Activated CD4-positive, alpha-beta T cell treated with anti-CD3 and anti-CD28 coated beads, Interleukin-2, Interleukin-6, amounts not matched to agents 100 ng/mL and 50 ng/mL, durations not matched to agents 16 hours and 8 hours (primary cell): ENCODE measurements at places on chromosomes 4 and X.

DNA sequence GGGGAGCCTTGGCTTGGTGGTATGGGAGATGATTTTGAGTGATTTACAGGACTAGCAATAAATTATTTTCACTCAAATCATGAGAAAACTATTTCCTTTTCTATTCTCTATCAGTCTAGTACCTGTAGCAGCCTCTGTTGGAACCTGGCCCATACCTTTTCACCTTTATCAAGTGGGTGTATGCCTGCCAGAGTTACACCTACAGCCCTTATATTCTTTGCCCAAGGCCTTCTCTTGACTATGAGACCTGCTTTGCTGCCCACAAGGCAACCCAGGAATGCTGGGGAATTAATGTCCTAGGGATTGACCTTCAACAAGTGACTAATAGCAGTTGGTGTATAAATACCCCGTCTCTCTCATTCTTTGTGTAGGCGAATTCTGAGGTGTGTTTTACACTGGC lies 20.0 kb upstream of the LEF1 start:
- no peak for DNase-seq

DNA sequence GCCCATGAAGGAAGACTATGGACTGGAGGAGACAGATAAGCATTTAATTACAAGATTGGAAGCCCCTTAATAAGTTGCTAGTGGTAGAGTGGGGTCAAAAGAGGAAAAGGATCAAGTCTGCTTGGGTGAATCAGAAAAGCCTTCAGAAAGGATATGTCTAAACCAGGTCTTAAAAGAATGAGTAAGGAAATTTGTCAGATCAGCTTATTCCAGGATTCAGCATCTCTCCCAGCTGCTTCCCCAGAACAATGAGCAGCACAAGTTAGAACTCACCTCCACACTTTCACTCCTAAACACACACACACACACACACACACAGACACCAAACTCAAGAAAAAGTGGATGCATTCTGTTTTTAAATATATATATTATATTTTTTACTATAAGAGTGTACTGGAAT lies 166.5 kb downstream of the CPEB2 start:
- DNase-seq: no peak

GRCh38 chr4:80926891-80927290 lies 103.6 kb upstream of the BMP3 start:
- DNase-seq: no peak

GRCh38 chrX:72666451-72666850 lies 47.7 kb downstream of the PHKA1 start:
- DNase-seq: no peak

DNA sequence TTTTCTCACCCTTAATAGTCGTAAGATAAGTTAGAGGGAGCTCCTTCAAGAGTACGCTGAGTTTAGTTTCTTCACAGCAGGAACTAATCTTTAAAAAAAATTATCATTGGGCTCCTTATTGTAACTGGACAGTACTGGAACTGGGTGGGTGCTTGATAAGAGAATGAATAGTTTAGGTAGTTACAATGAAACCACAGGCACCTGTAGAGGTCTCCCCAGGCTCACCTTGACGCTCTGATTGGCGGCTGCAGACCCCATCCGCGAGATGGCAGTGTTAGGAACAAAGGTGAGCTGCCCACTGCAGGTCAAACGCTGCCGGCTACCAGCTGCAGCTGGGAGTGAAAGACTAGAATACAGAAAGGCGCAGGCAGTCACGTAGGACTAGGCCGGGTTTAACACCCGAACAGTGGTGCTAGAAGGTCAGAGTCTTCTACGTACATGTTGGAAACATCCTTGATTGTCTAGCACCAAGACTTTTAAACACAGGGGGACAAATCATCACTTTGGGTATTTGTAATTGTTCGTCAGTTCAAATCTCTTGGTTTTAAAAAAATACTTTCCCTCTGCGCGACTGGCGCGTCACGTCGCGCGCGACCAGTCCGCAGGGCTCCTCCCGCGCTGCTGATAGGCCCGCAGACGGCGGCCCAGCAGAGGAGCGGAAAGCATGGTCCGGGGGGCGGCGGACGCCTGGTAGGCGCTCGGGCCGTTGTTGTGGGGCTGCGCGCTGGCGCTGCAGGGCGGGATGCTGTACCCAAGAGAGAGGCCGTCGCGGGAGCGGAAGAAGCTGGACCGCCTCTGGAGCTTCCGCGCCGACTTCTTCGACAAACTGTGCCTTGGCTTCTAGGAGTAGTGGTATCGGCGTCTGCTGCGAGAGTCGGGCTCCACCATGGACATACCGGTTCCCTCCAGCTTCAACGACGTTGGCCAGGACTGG lies 45.6 kb downstream of the SMARCA5 start:
- DNase-seq: peak; percentile 65

DNA sequence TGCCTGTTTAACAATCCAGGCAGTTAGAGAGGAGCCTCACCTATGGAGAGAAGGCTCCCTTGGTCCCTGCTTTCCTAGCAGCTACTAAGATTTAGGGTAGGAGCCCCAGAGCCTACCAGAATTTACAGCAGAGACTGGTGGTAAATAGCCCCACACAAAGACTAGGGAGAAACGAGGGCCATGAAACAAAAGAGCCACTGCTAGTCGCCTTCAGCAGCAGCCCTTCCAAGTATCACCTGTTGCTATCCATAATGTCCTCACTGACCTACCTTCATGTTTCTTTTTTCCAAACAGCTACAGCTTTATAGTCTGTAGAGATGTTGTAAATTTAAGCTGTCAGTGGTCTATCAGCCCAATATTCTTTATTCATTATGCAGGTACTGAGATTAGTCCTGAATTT lies 25.3 kb downstream of the ARHGEF6 start:
- no peak for DNase-seq

GRCh38 chr4:14874990-14875389 lies 127.3 kb upstream of the CPEB2 start:
- DNase-seq: peak; percentile 14

DNA sequence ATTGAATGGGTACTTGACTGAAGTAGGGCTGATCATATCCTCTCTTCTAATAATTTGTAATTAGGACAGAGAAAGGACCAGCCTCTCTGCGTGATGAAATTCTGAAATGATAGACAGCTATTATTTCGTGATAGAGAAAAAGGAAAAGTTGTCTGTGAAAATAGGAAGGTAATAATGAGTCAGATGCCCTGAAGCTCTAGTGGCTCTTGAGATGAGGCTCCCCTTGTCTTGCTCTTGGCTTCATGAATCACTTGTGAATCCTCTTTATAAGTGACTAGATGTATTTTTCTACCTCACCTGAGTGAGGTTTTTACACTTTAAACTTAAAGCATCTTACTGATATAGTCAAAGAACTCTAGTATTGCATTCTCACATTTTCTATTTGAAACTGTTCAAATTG lies 888.9 kb downstream of the PCDH18 start:
- DNase-seq: no peak

DNA sequence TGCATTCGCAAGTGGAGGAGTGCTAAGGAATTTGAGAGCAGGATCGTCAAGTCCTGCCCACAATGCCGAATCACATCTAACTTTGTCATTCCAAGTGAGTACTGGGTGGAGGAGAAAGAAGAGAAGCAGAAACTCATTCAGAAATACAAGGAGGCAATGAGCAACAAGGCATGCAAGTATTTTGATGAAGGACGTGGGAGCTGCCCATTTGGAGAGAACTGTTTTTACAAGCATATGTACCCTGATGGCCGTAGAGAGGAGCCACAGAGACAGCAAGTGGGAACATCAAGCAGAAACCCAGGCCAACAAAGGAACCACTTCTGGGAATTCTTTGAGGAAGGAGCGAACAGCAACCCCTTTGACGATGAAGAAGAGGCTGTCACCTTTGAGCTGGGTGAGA lies 100.2 kb upstream of the MED14 start:
- no peak for DNase-seq

- DNase-seq: no peak
Measured at GRCh38 chrX:5236749-5237148, 991.9 kb downstream of the NLGN4X start.

GRCh38 chr4:99642725-99643489 lies 14.7 kb downstream of the C4orf54 start:
- no peak for DNase-seq

DNA sequence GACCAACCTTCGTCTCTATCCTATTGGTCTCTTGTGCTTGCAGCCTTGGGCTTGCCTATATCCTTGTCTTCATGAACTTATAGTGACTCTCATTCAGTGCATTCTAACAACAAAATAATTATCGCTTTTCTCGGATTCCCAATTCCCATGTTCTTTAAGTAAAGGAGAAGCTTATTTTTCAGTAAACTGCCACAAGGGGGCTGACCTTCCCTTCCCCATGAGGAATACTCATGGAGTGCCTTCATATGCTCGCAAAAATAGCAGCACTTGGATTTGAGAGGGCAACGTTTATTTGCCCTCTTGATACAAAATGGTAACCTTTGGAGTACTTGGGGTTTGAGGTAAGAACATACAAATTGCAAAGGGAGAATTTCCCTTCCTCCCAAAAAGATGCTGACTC lies 183.2 kb upstream of the TENT5D start:
- no peak for DNase-seq

DNA sequence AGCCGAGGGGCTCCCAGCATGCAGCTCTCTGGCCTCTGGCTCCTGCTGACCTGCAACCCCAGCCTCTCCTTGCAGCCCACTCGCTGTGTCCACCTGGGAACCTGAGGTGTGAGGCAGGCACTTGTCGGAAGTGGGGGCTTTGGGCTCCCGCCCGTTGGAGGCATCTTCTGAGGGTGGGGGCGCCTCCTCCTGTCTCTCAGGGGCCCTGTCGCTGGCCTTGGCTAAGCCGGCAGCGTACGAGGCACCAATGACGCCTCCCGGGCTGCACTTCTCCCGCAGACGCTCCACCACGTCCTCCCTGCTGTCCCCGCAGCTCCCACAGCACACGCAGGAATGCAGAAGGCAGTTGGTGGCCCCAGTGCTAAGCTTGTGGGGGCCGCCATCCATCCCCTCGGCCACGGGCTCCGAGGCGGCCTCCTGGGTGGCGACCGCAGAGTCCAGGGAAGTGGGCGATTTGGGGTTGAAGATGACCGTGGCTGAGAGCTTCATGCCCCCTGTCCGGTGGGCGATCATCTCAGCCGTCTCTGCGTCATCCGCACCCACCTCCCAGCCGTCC lies 42.5 kb upstream of the MXD4 start:
- DNase-seq: no peak

- DNase-seq: no peak
Measured at GRCh38 chrX:724256-724655, 93.7 kb downstream of the SHOX start.

DNA sequence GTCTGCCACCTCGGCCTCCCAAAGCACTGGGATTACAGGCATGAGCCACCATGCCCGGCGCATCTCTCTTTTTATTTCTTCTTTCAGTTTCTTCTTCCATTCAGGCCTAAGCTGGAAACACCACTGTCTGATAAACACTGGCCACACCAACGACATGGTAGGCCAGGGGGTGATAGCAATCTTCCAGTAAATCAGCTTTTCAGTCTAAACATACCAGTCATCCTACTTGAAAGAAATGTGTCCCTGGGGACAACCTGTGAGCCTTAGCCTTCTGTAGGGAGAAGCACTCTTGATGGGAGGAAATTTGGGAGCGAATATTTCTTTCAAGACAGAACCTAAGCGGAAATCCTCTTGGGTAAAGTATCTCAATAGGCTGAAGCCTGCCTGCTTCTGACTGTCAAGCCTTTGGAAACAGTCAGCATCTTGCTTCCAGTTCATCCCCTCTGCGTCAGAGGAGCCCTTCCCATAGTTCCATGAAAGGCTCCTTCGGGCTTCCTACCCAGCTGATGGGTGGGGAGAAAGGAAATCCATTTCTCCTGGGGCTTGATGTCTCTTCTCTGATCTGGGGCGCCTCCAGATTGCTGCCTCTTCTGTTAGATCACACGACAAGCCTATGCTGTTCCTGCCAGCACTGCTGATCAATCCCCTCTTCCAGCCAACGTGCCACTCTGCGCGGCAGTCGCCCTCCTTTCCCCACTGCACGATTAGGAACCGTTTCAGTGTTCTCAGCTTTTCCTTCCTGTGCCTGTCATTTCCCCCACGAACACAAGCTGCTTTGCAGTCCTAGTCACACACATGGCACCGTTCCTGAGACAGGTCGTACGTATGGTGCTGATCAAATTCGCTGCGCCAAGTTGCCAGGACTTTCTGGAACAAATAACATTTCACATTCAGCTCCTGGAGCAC lies 49.5 kb upstream of the CBR4 start:
- DNase-seq: no peak

DNA sequence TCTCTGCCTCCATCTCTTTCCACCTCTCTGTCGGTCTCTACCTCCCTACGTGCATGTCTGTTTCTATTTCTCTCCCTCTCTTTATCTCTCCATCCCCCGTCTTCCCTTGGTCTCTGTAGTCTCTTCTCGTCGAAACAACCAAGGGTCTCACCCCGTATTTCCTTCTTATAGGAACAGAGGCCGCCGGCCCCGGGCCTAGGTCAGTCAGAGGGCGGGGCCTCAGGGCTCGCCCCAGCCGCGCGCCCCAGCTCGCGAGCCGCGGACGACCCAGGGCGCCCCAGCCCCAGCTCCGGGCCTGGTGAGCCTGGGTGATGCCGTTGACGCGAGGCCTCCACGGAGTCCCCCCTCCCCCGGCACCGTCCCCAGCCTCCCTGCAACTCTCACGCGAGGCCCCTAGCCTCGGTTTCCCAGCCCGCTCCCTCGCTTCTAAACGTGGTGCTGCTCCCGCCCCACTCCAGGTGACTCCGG lies 6.6 kb downstream of the TIMM17B start:
- peak; percentile 18 for DNase-seq

DNA sequence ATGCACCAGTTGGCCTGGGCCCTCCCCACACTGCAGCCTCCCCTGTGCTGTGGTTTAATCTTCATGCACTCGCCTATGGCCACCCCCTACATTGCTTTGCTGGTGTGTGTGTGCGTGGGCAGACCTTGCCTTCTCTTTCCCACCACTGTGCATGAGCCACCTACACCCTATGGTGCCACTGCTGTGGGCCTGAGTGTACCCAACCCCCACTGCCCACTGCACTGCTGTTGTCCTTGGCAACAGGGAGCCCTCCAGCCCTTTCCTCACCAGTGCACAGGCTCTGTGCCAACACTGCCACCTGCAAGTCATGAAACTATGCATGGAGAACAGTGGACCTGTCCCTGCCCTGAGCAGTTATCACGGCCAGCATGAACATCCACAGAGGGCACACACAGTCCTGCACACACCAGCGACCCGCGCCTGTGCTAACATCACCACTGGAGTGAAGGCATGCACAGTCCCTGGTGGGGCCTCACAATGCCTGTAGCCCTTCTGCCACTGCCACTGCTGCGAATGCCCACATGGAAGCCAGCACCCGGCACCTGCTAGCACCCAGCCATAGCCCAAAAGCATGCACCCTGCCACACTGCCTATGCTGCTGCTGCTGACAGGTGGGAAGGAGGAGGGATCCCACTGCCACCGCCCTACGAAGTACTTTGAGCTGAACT lies 237.8 kb upstream of the ARSJ start:
- DNase-seq: no peak

- DNase-seq: no peak
Measured at GRCh38 chr4:173171098-173171497, 2.5 kb downstream of the GALNT7 start.
